ENCODE measurements at places on chromosomes 6 and 20.

- DNase-seq: no peak
Measured at GRCh38 chr6:5126214-5126613, 41.1 kb downstream of the PPP1R3G start.

- no peak for DNase-seq
Measured at GRCh38 chr6:282867-283416, 9.3 kb upstream of the DUSP22 start.

GRCh38 chr6:55980627-55981211, 105.3 kb upstream of the BMP5 start:
- DNase-seq: no peak

DNA sequence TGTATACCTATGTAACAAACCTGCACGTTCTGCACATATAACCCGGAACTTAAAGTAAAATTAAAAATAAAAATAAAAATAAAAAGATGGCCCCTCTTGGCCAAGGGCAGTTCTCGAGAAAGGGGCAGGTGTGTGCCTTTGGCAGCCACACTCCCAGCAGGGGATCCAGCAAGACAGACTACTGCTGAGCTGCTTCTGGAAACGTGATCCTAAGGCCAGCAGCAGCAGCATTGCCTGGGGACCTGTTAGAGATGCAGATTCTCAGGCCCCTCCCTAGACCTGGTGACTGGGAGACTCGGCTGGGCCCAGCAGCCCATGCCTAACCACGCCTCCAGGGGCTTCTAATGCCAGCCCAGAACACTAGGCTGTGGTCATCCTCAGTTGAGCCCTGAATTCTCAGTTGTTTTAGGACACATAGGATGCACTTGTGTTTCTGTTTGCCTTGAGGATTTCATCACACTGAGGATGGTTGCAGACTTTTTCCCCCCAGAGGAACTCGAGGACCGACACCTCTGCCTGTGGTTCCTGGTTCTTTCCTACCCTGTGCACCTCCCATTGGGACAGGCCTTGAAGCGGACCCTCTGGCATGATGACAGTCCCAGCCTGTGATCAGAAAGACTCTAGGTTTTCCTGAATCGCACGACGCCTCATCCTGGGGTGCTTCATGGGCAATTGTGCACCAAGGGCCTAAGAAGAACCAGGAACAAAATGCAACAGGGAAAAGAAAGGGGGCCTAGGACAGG, 105.9 kb downstream of the TOX2 start:
- DNase-seq: no peak

DNA sequence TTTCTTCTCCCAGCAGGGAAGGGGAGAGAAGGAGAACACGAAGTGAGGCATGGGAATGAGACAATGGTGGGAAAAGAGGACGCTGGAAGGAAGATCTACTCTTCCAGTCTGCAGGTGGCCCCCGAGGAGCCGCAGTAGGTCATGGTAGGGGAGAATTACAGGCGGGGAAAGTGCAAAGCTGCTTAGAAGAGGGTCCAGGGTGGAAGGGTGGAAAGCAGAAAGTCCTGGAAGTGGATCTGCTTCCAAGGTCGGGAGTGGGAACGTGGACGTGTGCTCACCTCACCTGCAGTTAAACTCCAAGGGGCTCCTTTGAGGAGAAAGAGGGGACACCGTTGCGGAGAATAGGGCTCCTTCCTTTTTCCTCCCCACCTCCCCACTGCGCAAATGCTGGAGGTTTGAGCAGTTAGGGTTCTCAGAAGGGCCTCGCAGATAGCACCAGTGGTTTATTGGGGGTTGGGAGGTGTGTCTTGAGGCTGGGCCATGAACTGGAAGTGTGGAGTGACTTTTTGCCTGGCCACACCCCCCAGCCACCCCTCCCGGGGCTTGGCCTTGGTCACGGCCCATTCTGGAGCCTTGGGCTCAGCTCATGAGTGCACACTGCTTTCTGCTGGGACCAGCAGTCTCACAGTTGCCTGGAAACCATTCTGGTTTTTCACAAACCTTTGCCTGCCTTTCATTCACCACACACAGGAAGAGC, 100.4 kb upstream of the MLN start:
- DNase-seq: no peak

GRCh38 chr6:109920911-109921310, 57.2 kb upstream of the GPR6 start:
- no peak for DNase-seq

DNA sequence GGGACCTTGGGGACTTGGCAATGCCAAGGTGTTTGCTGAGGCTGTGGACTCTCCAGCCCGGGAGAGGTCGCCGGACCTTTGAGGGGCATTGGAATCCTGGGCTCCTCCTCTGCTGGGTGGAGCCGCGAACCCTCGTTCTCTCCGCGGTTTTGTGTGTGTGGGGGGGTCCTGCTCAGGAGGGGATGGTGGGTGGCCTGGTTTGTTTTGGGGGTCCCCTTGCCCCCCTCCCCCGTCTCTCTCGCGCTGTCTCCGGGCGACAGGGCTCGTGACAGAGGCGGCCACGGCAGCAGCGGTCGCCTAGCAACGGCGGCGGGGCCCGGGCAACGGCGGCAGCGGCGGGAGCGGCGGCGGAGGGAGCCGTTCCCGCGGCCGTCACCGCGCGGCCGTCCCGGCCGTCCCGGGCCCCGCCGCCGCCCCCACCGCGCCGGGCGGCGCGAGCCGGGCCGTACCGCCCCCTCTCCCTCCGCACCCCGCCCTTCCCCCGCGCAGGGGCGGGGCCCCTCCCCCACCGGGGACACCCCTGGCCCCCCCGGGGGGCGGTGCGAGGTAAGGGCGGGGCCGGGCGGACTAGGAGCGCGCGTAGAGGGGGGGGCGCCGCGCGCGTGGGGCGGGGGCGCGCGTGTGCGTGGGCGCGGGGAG, 7.8 kb downstream of the SYNGAP1 start:
- DNase-seq: peak; percentile 30

DNA sequence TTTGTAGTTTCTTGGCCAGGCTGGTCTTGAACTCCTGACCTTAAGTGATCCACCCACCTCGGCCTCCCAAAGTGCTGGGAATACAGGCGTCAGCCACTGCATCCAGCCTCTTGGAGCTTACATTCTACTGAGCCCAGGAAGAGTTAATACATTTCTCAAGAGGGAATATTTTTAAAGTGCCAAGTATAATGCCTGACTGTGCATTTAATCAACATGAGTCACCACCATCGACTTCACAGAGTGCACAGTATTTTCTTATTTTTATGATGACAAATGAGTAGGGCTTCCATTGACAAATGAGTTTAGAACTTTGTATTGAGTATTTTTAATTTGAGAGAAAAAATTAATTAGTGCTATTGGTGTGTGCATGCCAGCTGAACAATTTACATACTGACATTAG, 72.2 kb downstream of the SASH1 start:
- DNase-seq: no peak

GRCh38 chr6:12832226-12832735, 115.7 kb downstream of the PHACTR1 start:
- DNase-seq: no peak

DNA sequence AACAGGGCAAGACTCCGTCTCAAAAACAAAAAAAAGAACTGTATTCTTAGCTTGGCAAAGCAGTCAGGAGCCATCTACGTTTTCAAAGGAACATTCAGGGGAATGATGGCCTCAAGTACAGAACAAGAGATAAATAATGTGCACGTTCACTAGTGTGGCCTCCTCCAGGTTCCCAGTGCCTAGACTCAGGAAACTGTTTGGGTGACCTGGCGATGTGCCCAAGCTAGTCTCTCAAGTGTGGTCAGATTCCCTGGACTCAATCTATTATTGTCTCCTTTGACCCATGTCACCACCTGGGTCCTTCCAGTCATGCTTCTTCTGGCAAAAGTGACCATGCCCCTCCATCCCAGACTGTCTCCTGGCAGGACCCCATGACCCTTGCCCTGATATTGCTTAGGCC, 23.7 kb downstream of the TRAF3IP2 start:
- no peak for DNase-seq

DNA sequence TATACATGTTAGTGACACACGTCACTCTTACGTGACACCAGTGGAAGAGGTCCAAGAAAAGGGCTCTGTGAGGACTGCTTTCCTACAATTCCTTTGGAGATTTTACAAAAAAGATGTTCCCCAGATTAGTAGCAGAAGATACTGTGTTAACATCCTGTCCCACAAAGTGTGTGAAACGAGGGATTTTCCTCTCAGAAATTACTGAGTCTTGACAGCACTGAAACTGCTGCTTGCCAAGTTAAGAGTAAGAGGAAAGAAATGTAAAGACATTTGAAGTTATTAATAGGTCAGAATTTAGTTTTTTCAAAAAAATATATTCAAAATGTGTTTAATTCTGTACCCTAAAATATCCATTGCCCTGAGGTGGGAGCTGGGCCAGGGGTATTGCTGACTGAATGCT, 58.8 kb upstream of the MAP7 start:
- DNase-seq: no peak

GRCh38 chr6:75755704-75756103, 6.7 kb downstream of the MYO6 start:
- DNase-seq: no peak

DNA sequence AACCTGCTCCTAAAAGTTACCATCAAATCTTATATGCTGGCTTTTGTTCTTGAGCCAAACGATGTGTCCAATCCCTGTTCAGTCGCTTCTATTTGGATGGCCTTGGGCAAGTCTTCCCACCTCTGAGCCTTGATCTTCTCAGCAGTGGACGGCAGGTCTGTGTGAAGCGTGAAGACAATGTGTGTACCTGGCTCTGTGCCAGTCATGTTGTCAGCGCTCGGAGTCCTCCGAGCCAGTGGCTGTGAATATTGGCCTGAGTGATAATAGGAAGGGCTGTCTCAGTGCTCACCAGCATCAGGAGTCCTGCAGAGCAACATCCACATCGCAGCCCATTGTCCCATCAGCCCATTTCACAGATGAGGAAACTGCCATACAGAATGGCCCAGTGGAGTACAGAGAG, 219.0 kb downstream of the CDC5L start:
- DNase-seq: no peak

- no peak for DNase-seq
Measured at GRCh38 chr6:70371454-70372105, 41.7 kb upstream of the FAM135A start.

DNA sequence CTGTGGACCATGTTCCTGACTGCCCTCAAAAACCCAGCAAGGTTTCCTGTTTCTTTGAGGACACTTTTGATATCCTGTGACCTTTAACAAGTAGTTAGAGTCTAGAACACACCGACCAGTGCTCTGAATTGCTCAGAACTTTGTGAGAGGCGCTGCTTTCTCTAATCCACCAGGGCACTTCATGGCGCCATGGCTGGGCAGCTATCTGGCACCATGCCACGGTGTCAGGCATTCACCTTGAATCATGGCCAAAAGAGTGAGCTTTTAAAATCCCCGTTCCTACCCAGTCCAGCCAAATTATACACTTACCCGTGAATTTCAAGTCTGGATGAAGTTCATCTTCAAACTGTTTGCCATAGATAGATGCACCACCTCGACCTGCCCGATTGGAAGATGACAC, 17.0 kb upstream of the CPNE5 start:
- no peak for DNase-seq

GRCh38 chr6:152386131-152386530, 251.0 kb downstream of the SYNE1 start:
- DNase-seq: no peak

GRCh38 chr6:135673501-135674309, 176.2 kb upstream of the AHI1 start:
- DNase-seq: no peak

DNA sequence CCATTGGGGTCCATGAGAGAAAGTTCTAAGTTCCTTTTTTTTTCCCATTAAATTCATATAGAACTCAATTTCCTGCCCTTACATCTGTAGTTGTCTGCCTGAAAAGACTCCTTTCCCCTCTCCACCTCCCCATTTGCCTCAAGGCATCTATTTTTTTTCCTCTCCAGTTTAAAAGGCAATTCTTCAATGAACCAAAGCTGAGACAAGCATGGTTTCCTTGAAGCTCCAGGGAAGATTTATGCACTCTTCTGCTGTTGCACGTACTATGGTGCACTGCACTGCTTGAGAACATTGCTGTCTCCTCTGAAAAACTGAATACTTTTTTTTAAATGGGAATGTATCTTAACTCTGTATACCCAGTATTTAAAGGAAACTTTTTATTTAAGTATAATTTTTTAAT, 465.2 kb downstream of the CD83 start:
- no peak for DNase-seq

DNA sequence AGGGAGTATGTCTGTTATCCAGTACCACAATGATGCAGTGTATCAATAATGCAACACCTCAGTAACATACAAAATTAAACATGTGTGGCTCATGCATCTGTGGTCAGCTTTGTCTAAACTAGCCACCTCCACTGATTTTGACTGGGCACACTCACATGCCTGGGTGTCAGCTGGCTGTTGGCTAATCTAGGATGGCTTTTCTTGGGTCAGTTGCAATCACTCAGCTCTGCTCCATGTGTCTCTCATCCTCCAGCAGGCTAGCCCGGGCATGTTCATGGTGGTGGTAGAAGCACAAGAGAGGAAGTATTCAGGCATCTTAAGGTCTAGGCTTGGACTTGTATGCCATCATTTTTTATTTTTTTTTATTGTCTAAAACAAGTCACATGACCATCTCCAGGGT, 59.3 kb upstream of the JAG1 start:
- DNase-seq: no peak

Measured in nucleus accumbens (tissue), 56 donors.